ENCODE measurements at places on chromosomes 6 and 20. TPM values are rescaled to one million over a fixed set of nuclear protein-coding genes. Genes with fewer than 3 reads are reported as not detected.

Gene CYP39A1
- total RNA-seq, result 3.4 TPM

Gene PROKR2
- not detected for total RNA-seq

Gene TP53TG5
- not detected for total RNA-seq

Gene CSNK2B
- 111 TPM for total RNA-seq

Gene SLC4A11
- total RNA-seq, result 14.9 TPM

Gene CDH26
- total RNA-seq, result 0.47 TPM

Gene COL19A1
- total RNA-seq, result not detected

Gene MGME1
- total RNA-seq, result 21.5 TPM

Gene SLC35F1
- total RNA-seq, result not detected

Gene WFDC10B
- total RNA-seq, result not detected

Gene QKI
- 307 TPM for total RNA-seq

DNA sequence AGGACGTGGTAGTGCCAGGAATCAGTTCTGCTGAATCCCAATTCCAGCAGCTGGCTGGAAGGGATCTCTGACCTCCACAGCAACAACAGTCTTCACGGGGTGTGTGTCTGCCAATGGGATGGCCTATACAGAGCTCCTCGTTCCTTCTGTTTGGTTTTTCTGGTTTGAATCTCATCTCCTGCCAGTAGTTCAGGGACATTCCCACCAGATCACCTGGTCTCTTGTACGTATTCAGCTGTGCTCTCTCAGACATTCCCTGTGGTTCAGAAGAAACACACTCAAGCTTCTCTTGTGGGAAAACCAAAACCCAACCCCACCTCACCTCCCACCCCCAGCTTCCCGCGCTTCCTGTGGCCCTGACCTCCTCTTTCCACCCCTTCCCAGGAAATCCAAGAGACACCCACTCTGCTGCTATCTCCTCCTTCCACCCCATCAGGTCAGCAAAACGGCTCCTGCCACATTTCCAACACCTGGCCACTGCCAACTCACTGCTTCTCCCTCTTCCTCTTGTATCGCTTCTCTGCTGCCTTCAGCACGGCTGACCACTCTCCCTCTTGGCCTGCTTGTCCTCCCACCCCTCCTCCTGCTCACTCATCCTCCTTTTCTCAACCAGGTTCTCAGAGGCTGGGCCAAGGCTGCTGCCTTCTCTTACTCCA is 63.3 kb upstream of the PTGIS start:
- peak; percentile 10 for DNase-seq

GRCh38 chr6:167341038-167341583 is 16.2 kb downstream of the TTLL2 start:
- no peak for DNase-seq

DNA sequence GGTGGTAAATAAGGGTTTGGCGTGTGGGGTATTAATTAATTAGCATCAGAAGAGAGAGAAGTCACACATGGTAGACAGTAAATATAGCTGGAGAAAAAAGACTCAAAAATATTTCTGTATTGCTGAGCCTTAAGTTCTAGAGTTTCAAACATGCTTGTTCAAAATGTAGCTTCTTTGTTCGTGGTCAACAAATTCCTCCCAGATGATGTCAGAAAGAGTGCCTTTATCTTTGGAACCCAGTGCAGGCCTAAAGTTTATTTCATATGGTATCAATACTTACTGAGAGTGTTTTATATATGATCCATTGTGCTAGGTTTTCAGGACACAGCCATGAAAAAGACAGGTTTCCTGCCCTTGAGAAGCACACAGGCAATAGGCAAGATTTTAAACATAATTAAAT is 18.3 kb downstream of the MARCKS start:
- DNase-seq, result no peak

DNA sequence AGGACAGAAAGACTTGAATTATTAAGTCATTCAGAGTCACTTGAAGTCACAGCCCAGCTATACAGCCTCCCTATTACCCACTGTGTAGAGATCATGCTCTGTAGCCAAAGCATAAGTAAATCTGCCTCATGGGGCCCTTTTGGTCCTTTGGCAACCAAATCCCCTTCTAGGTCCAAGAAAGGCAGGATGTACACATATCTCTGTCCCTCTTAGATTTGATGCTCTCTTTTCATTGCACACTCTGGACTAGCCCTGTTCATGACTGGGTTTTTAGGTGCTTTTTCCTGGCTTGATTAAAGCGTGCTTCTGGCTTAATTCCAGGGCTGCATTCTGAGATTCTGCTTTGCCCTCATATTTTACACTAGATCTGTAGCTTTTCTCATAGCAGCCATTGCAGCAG is 296.8 kb downstream of the TENT5A start:
- no peak for DNase-seq

- no peak for DNase-seq
These were observed 15.8 kb downstream of the NPEPL1 start for GRCh38 chr20:58708246-58708931.

DNA sequence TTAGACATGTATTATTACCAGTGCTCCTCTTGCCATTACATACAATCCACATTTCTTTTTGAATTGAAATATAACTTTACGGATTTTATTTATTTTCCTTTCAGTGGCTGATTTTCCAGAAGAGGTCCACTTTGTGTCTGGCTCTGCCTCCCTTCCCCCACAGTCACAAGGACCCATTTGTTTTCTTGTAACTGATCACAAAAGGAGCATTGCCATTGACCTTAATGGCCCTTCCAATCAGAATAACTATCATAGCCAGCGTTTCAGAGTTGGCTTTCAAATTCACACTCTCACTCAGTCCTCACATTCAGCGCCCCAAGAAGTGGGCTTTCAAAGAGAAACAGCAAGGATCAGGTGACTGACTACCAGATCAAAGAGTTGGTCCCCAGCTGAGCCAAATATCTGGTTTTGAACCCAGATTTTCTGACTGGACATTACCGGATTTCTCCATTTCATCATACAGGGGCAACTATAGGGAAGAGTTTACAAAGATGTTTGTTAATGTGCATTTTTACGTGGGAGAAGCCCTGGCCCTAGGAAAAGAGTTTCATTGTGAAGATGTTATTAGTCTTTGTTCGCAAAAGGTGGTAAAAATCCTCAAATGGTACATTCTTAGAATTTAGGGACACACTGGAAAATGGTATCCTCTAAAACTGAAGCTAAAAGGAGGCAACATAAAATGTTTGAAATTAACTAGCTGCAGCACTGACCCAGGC is 2.0 kb upstream of the SLC22A23 start:
- no peak for DNase-seq

DNA sequence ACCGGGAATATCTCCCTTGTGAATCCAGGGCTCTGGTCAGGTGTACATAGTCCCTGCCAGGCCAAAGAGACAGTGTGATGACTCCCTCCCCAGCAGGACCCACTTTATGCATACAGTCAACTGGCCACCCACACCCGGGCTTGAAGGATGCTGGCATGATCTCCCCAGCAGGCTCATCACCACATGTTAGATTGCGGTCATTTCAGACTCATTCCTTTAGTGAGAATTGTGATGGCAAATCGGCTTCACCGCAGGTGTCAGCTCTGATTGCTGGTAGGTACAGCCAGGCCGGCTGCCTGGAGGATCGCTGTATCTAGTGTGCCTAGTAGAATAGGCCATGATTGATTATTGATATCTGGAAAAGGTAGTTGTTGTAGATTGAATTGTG is 24.5 kb downstream of the CD83 start:
- DNase-seq, result no peak

- DNase-seq, result no peak
These were observed 176.2 kb upstream of the CNR1 start for GRCh38 chr6:88342336-88342735.

GRCh38 chr6:82182756-82183155 is 64.8 kb downstream of the IBTK start:
- no peak for DNase-seq

DNA sequence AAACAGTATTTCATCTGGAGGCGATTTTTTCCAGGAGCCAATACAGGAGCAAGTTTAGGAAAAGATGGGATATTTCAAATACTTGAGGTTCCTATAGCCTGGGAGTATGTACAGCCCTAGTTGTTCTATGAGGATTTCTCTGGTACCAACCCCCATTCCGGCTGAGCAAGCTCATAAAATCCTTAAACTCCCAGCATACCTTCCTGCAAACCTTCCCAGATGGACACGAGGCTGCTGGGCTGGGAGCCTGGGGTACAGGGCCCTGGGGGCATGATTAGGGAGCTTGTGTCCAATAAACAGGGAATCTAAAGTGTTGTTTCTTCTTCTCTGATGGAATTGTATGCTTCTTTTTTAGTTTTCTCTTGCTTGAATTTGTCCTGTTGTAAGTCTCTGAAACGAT is 1.5 kb downstream of the PRRC2A start:
- no peak for DNase-seq

- no peak for DNase-seq
These were observed 116.1 kb upstream of the NXT1 start for GRCh38 chr20:23234311-23235078.

- DNase-seq, result no peak
These were observed 174.7 kb downstream of the BMP7 start for GRCh38 chr20:57091748-57092111.

GRCh38 chr6:45423824-45424450 is 46.2 kb upstream of the SUPT3H start:
- DNase-seq, result no peak

DNA sequence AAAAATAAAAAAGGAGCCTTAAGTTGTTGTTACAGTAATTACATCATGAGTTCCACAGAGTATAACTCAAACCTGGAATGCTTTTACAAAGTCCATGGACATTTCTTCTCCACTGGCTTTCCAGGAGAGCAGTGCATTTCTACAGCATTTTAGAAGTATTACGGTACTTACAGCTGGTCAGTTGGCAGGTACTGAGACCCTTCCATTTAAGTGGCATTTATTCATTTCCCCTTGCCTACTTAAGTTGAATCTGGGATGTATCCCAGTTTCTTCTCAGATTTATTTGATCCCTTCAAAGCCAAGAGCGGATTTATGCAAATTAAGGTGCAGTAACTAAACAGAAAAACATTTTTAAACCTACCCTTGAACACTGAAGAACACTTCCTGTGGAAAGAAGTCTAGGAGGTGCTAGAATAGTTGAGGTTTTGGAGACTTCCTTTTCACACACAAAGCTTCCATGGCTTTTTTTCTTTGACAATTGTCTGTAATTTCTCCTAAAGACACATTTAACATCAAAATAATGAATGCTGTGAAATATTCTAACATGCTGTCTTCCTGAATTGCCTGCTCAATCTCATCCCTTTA is 3.4 kb downstream of the PRDM13 start:
- DNase-seq, result no peak

GRCh38 chr20:6768228-6769140 is 998 bp downstream of the BMP2 start:
- peak; percentile 48 for DNase-seq

DNA sequence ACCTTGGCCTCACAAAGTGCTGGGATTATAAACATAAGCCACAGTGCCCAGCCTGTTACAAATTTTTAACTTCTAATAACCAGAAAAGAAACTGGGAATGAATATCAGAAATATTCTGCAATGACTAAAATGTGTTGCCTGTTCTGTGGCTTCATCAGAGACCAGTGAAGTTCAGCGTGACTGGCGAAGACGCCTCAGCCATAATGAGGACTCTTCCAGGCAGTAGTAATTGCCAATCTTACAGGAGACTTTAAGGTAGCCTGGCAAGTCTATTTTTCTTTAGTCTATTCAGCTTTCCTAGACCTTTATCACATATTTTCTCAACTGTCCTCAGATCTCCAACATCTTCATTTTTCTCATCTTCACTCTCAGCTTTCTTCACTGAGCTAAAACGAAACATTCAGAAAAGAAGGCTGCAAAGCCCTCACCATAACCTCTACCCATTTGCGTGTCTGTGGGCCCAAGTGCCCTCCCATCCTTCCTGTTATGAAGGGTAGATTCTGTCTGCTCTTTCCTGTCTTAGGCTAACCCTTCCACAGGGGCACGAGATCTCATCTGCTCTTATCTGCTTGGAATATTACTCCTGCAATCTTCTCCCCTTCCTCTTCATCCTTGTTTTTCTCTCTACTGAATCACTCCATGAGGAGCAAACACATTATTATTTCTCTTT is 42.0 kb upstream of the OLIG3 start:
- no peak for DNase-seq

- DNase-seq, result no peak
These were observed 48.1 kb downstream of the NOL4L start for GRCh38 chr20:32536851-32537656.

DNA sequence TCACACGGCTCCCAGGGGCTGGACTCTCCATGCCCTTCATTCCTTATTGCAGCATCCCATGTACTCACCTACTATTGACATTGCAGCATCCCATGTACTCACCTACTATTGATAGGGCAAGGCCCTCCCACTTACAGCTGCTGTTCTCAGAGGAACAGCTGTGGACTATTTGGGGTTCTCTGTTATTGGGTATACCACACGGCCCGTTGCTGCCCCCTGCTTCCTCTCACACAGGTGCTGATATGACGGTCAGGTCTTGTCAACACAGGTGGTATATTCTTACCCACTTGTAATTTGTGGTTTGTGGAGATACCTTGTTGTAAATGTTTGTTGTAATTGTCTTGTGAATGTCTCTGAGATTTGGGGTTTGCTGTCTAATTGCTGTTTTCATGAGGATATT is 18.8 kb downstream of the ALDH5A1 start:
- DNase-seq, result no peak

DNA sequence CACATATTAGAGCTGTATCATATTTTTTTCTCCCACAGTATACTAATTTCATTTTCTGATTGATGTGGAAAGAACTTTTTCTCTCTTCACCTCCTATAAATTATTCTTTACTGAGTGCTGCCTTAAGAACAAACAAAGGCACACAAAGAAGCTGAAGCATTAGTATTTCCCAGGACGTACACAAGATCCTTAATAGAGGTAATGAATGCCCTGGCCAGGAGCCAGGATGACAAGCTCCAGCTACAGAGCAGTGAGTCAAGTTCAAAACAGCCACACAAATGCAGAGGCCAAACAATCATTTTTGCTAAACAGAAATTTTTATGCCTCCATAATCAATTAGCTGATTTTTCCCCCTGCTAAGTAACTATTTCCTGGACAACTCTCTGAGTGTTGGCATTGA is 639.6 kb downstream of the EPHA7 start:
- peak; percentile 64 for DNase-seq

- no peak for DNase-seq
These were observed 64.0 kb upstream of the TXNDC5 start for GRCh38 chr6:7974565-7974937.

DNA sequence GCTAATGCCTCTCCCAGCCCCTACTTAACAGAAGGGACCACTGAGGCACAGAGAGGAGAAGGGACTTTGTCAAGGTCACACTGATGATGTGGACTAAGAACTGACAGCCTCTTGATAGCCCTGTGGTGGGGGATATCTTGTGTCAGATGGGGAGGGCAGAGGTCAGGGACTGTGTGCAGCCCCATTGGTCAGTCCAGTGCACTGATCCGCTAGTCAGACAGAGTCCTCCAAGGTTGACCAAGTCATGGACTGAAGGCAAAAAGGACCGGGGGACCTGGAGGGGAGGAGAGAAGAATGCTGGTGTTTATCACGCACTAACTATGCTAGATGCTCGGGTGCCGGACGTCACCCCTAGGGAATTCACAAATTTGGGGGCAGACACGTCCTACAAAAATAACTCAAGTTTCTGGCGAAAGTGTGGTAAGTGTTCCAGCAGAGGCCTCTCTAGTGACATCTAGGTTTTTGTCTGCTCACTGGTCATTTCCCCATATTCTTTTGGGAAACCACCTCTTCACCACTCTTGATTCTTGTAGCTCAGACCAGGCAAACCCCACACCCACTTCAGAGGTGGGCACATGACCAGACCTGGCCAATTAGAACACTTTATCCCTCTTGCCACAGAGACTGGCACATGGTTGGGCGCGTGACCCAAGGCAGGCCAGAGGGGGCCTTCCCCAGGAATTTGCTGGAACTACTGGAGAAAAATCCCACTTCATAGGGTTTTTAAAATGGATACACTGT is 21.0 kb downstream of the TCF15 start:
- no peak for DNase-seq

Measured in dermis blood vessel endothelial cell (primary cell).